ENCODE measurements at places on chromosomes 7 and 10.

DNA sequence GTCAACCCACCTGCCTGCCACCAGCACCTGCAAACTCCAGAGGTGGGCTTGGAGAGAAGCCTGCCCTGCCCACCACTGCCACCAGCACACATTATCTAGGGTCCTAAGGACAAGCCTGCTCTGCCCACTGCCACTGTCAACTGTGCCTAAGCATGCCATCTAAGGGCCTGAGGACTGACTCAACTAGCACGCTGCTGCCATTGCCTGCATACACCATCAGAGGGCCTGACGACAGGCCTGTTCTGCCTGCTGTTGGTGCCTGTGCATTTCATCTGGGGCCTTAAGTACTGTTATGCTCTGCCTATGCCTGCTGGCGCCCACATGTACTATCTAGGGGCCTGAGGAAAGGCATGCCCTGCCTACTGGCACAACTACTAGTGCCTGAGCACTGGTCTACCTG is 27.0 kb upstream of the LRRD1 start:
- DNase-seq, result no peak

DNA sequence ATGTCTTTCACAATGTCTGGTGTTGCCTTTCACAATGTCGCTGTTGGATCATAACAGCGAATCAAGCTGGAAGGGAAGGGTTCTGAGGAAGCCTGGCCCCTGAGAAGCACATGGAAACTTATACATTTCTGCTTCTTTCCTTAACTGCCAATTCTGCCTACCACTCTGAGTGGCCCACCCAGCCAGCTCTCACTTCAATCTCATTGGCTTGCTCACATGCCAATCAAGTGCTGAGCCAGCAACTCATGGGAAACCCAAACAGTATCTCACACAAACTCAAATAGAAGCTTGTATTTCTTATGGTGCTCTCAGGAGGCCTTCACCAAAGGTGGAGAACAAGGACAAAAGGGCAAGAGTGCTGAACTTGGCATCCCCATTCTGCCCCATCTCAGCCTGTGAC is 117.4 kb upstream of the GPR26 start:
- DNase-seq, result no peak

- DNase-seq, result no peak
These were observed 82.5 kb downstream of the ABLIM1 start for GRCh38 chr10:114575417-114576131.

DNA sequence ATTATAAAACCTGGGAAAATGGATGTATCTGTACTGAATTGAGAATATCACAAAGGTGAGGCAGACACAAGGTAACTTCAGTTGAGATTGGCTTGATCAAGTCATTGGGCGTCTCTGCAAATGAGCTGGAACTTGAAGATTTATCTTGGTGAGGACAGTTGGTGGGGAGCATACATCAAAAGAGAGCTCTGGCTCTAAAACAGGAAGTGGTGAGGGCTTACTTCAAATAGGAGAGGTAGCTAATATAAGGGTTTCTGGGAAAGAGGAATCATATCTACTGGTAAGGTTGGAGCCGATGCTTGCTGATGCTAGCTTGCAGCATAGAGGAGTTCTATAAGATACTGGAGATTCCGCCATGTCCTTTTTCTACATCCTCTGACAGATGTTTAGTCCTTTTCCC is 39.9 kb upstream of the FGL2 start:
- no peak for DNase-seq

DNA sequence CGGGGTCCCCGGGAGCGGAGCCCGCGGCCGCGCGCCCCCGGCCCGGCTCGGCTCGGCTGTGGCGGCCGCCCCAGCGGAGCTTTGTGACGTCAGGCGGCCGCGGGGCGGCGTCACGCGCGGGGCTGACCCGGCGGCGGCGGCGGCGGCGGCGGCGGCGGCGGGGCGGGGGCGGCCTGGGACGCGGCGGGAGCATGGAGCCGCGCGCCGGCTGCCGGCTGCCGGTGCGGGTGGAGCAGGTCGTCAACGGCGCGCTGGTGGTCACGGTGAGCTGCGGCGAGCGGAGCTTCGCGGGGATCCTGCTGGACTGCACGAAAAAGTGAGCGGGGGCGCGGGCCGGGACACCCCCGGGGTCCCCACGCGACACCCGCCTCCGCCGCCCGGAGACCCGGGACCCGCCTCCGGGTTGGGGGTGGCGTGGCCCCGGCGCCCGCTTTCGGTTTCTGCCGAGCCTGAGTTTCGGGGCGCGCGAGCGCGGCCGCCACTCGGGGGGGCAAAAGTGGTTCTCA is at the start of gene PWWP2B:
Gene PWWP2B, plus strand, starts transcription at position 165 of the 506 bp plus-strand sequence. Its CDS starts 27 bp downstream, at position 192.
- DNase-seq, result no peak

- DNase-seq, result no peak
These were observed 9.8 kb downstream of the SFXN3 start for GRCh38 chr10:101040851-101041250.

- DNase-seq, result no peak
These were observed 87.4 kb upstream of the SMNDC1 start for GRCh38 chr10:110392121-110392520.

DNA sequence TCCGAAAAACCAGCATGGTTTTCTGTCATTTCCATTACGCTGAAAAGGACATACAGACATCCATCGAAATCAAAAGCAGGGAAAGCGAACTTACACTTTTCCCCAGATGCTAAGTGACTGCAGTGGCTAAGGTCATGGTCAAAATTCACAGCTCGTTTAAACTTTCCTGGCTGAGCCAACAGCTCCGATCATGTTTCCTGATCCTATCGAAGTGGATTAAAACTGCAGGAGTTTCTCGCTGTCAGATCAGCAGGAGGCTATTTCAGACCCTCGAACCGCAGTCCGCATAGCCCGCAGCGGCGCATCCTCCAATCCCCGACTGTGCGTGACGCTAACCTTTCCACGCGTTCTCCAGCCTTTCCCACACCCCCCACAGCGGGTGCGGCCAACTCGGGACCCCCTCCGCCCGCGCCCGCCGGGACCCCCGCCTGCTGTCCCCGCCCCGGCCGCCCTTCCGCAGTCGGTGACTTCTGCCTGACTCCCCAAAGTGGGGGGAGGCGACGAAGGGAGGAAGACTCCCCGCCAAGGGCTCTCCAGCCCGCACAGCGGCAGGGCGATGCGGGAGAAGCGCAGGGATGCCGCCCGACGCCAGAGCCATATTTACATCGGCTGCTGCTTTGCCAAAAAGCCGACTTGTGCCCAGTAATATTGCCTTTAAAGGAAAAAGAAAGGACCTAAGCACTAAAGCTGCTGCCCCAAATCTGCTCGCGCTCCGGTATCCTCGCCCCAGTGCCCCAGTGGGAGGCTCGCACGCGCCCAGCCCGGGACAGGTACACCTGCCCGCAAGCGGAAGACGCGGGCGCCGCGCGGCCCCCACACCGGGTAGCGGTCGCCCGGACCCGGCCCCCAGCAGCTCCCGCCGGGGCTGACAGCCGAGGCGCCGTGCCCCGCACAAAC is 1.2 kb downstream of the PIP4K2A start:
- no peak for DNase-seq

DNA sequence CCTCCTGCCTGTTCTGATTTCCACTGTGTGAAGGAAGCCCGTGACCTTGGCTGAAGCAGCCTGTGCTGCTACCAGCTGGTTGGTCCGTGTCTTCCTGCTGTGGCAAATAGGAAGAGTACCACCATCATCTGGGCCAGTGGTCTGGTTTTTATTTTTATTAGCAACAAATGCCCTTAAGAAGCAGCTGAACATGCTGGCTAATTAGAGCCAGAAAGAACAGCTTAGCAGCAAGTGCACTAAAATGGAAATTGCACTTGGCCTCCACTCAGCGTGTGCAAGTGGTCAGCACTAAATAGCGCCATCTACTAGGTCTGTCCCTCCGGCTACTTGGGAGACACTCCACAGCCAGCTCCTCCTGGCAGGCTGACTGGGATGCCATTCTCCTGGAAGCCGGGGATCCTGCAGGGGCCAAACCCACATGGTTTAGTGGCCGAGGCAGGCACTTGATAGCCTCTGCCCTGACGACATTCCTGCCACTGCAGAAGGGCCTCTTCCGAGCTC is 690.3 kb upstream of the FOXK1 start:
- DNase-seq, result no peak

DNA sequence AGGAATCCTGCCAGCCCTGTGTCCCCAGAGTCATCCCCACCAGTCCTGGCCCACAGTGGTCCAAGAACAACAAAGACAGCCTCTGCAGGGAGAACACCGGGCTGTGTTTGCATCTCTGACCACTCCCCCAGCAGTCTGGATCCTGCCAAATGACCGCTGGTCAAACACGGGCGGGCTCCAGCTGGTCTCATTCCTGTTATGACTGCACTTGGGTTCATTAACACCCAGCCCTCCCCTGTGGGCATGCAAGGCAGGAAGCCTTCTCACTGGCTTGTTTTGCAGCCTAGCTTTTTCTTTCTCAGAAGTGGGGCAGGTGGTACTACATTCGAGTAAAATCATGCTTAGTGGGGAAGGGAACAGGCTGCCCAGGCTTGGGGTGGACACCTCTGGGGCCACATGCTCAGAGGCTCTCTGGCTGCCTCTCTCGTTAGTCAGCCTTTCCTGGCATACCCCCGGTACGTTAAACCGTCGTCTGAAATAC is 190.0 kb downstream of the PLXNA4 start:
- no peak for DNase-seq

DNA sequence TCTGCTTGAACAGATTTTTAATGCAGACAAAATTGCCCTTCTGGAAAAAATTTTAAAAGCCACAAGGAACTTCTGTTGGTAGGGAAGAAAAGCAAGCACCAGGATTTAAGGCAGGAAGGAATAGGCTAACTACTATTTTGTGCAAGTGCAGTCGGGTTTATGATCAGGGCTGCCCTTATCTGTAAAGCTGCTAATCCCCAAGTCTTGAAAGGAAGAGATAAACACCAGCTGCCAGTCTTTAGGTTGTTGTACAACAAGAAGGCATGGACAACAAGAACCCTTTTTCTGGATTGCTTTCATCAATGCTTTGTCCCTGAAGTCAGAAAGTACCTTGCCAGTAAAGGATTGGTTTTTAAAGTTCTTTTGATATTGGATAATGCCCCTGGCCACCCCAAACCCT is 40.7 kb downstream of the RALA start:
- DNase-seq, result no peak

DNA sequence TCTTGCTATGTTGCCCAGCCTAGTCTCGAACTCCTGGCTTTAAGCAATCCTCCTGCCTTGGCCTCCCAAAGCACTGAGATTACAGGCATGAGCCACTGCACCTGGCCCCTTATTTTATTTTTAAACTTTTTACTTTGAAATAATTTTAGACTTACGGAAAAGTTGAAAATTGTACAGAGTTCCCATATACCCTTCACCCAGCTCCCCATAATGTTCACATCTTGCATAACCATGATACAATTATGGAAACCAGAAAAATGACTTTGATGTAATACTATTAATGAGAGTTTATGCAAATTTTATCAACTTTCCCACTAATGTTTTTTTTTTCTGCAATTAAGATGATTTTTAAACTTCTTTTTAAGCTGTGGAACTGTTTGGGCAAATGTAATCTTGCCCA is 58.3 kb downstream of the CDH23 start:
- DNase-seq, result no peak

DNA sequence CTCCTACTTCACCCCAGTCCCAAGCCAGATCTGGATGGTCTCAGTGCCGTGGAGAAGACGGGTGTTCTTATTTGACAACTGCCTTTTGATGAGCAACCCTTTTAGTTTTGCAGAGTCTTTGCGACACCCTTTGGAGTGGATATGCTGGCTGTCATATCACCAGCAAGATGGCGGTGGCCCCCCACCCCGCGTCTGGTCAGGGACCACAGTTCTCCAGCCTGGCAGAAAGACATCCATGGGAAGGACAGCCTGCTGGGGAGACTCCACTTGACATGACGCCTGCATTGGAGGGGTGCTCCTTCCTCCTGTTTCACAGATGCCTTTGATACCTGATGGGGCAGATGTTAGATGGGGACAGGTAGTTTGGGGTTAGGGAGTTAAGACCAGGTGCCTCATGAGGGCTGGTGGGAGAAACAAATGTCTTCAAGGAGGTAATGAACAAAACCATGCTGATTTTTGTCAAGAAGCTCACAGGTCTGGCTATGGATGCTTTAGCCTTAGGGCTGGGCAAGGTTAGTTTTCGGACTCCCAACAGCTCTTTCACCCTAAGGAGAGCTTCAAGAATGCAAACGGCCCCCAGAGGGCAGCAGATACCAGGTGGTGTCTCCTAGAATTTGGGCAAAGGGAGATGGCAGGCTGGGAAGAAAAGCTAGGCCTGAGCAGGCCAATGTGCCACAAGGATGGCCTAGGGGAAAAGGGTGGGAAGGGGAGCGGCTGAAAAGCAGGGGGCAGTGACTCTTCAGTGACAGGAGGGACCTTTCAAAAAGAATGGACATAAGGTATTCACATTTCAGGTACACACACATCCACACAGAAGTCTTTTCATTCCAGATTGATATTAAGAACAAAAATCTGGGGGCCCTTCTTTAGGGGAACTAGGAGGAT is 95.2 kb downstream of the CLEC2L start:
- DNase-seq, result peak; percentile 12

GRCh38 chr7:92652536-92652935 is 62.3 kb upstream of the FAM133B start:
- DNase-seq, result no peak

- no peak for DNase-seq
These were observed 193.0 kb upstream of the CELF2 start for GRCh38 chr10:10824591-10825148.

- DNase-seq, result peak; percentile 61
These were observed at the start of gene IFIT5 for GRCh38 chr10:89414146-89414878. Gene IFIT5, plus strand, starts transcription at chr10:89414568. Its CDS starts 231 bp downstream, at chr10:89414799.

DNA sequence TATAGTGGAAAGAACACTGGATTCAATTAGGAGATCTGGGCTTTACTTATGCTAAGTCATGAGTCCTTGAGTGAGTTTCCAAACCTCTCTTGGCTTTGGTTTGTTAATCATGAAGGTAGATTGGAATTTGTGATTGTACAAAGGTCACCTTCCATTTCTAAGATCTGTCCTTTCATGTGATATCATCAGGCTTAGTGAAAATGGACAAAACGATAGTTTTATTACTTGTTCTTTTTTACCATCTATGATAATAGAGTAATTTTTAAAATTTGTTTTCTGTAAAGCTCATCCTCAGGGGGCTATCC is 309.0 kb downstream of the BICC1 start:
- no peak for DNase-seq

DNA sequence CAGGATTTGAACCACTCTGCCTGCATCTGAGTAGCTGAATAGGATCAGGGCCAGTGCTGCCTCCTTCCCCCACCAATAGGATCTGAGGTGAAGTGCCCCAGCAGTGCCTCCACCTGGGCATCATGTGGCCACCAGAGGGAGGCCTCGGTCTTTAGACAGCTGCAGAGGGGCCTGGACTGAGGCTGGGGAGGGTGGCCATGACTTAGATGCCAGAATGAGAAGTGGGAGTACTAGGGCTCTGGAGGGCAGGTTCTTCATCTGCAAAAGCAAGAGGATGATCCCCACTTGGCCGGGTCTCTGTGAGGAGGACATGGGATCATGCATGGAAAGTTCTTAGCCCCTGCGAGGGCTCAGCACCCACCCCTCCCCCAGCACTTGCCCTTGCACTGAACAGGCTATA is 56.9 kb downstream of the NEUROG3 start:
- peak; percentile 29 for DNase-seq

- DNase-seq, result peak; percentile 16
These were observed 173.9 kb upstream of the GRM3 start for GRCh38 chr7:86469680-86470295.

- no peak for DNase-seq
These were observed 2.8 kb upstream of the GAL3ST4 start for GRCh38 chr7:100171087-100171681.

GRCh38 chr7:2008101-2008935 is 224.4 kb downstream of the MAD1L1 start:
- no peak for DNase-seq

GRCh38 chr10:62597226-62597625 is 207.3 kb upstream of the ADO start:
- no peak for DNase-seq

GRCh38 chr10:7354330-7355047 is 56.3 kb downstream of the SFMBT2 start:
- peak; percentile 56 for DNase-seq
